ENCODE measurements at places on chromosomes 5 and 9.

DNA sequence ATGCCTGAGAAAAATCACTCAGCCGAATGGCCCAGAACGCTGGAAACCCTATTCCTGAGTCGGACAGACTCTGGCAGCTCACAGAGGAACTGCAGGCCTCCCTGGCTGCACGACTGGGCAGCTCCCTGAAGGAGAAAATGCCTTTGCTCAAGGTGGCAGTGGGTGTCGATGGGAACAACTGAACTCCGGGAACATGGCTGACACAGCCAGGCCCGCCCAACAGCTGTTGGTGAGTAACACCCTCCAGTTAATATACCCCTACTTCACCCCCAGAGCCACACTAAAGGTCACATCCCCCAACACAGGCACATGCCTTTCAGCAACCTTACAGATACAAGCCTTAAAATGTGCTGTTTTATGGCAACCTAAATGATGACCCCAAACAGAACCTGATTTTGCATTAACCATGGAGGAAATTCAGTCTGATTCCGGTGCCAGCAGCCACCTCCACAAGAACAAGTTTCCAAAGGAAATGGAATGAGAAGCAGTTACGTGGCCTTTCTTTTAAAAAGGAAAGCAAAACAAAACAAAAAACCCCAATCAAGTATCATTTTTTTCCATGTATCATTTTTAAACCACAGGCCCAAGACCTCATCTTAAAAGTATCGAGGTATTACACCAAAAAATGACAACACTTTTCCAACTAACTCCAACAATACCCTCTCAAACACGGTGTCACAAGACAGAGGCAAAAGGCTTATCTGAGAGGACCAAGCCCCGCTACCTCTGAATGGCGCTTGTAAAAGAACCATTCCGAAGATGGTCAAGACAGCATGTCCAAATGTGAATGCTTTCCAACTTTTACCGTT is 3.1 kb downstream of the KLF9 start:
- peak; percentile 16 for DNase-seq

GRCh38 chr5:62902126-62902525 is 323.5 kb downstream of the LRRC70 start:
- DNase-seq: no peak

GRCh38 chr5:10471677-10472076 is 30.0 kb downstream of the ROPN1L start:
- DNase-seq: no peak

DNA sequence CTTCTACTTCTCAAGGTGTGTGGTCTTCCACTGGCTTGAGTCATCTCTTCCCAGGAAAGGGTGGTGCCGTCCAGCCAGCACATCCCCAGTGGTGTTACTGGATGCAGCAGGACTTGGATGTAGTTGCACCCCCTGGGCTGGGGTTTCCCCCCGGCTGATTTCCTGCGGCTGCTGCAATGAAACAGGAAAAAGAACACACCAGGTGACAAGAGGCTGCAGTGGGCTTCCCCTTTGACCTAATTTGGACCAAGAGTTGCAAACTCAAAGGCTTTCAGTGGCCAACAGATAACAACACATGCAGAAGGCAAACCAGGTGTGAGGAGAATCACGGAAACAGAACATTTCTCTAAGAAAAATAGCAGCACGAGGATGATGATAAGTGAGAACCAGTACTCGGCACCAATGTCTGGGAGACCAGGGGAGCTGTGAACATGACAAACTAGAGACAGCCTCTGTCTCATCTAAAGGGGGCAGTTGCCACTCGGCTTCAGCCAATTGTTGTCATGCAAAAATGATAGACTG is 83.7 kb downstream of the PDE6A start:
- DNase-seq: no peak

GRCh38 chr9:83281306-83282255 is 218.6 kb upstream of the RASEF start:
- DNase-seq: no peak
